PC-3 (cell line): ENCODE measurements at places on chromosomes 12 and 14.
A peak's percentile ranks its signal among the peaks of the same experiment; 100 is the strongest.

DNA sequence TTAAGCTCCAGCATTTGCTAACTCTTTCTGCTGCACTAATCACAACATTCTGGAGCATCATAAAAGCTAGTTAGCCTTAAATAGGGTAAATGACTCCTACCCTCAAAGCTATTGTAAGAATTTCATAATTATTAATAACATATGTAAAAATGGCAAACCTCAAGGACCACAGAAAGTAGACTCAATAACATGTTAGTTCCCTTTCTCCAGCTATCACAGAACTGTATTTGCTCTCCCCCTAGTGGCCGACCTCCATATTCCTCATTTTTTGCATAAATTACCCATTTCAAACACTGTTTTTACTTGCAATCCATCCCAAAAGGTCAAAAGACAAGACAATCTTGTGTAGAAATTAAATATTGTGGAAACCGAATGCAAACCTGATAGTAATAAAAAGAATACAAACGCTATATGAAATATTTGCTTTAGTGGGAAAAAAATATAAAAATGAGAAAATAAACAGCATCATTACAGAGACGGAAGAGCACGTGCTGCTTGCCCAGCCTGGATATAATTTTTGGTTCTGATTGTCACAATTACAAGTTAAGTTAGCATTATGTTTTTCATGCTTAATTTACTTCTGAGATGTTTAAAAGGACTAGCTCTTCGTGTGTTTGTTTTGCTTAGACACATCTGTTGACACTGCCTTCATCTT is 97.9 kb downstream of the RERGL start:
- peak; percentile 53 for DNase-seq

DNA sequence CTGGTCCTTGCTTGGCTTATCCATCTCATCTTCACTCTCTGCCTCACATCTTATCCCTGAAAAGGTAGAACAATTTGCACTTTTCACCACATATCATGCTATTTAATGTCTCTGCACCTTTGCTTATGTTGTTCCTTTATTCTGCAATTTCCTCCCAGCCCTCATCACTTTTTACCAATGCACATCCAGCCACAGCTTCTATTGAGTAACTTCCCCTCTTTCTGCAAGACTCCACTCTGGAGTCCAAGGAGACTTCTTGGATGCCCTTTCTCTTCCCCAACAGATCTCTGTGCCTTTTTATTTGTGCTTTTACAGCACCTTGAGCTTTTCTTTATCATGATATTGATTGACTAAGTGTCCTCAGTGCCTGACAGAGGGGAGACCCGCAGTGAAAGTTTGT is 797.1 kb downstream of the VRK1 start:
- no peak for DNase-seq

- no peak for DNase-seq
Observed at GRCh38 chr12:27794818-27795584, 15.0 kb upstream of the MANSC4 start.

- DNase-seq = no peak
Observed at GRCh38 chr12:75846102-75846501, 185.5 kb downstream of the PHLDA1 start.

GRCh38 chr14:41900644-41901043 is 294.0 kb downstream of the LRFN5 start:
- DNase-seq = no peak
